ENCODE measurements at places on chromosomes 11 and 22.

DNA sequence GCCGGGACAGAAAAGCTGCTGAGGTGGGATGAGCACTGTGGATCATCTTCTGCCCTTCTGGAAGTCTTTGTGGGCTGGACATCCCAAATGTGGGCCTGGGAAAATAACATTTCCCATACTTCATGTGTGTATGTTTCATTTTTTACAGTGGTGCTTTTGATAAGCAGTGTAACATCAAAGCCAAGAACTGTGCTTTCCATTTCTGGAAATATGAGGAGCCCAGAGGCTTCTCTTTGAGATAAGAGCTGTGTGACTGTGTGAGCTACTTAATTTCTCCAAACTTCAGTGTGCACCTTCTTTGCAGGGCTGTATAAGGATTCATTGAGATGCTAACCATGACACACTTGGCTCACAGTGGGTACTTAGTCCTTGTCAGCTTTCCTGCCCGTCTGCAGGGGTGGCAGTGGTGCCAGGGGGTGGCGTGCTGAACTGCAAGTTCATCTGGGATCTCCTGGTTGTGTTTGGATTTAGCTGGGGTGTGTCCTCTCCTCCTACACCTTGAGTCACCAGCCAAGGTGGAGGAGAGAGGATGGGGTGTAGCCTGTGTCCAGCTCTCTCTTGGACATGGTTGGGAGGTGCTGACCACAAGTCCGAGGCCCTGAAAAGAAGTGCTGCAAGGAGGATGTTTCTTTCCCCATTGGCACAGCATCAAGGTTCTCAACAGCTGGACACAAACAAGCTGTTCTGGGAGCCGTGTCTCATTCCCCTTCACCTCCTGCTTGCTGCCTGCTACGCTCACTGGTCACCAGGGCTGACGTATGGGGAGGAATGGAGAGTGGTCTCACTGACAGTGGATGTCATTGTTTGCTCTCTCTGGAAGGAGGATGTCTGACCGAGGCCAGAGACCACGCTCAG, 139.4 kb downstream of the TEAD1 start:
- DNase-seq: no peak

GRCh38 chr11:94794287-94795168, 26.4 kb downstream of the AMOTL1 start:
- no peak for DNase-seq

DNA sequence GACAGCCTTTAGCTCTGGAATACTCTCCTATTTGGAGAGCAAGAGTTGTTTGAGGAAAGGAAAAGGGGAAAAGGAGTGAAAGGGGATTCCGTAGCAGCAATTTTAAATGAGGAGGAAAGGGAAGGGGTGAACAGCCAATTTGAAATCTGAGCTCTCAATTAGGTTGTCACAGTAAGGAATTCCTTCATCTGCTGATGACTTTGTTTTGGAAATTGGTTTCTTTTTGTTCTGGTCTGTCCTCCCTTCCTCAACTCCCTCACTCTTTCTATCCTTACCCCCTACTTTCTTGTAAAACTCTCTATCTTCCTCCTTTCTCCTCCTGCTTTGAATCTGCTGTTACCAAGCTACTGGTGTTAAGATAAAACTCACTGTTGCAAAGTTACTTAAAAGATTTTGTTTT, 1155.6 kb downstream of the DLG2 start:
- DNase-seq: no peak

DNA sequence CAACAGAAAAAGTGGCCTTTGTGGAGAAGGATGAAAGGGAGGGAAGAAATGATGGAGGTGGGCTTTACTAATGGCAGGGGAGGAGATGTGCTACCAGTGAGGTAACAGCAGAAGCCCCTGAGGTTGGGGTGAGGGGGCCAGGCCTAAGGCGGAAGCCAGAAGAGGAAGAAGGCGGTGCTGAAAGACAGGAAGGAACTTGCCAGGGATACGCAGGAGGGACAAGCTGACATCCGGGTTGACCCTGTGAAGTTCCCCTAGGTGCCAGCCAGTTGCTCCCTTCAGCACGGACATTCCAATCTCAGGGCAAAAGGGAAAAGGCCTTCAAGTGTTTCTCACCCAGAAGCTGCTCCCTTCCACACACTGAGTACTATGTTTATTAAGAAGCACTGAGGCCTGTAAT, 2.3 kb upstream of the TIRAP start:
- no peak for DNase-seq

DNA sequence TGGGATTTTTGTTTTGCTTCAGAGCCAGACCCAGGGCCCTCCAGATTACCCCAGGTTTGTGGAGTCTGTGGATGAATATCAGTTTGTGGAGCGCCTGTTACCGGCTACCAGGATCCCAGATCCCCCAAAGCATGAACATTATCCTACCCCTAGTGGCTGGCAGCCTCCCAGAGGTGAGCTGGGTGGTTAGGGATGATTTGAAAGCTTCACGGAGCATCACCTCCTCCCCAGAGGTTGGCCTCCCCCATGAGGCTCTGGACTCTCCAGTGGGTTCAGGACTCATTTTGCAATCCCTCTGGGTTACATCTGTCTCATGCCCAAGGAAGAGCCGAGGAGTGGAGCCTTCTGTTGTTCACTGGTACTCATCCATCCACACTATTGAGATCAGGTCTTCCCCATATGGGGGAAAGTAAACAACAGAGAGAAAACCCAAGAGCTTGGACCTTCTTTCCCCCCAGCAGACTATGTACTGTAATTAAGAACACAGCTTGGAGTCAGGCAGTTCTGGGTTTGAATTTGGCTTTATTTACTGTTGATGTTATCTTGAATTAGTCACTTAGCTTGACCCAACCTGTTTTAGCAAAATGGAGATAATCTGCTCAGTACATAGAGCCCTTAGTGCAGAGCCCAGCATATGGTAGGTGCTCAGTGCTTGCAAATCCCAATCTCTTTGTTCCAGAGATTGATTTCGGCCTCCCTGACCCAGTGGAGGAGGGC, 2.5 kb downstream of the MRPL49 start:
- DNase-seq: no peak

GRCh38 chr11:17811352-17811751, 76.8 kb downstream of the KCNC1 start:
- no peak for DNase-seq

- DNase-seq: no peak
Measured at GRCh38 chr11:10674911-10675440, 18.6 kb downstream of the IRAG1 start.

DNA sequence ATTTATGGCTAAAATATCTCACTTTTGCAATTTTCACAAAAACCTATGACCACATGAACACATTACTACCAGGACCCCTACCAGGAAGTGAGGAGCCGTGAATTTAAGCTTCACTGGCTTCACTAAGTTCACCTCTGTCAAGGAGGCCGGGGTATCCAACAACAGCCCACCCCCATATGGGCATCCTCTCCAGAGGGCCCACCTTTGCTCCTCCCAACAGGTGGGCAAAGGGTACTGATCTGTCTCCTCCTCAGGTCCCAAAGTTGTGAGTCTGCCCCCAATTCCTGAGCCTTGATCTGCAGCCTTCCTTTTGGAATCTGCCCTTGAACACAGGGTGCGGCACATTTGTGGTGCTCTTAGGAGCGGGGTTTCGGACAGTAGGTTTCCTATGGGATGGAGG, 66.9 kb downstream of the OTOG start:
- no peak for DNase-seq

DNA sequence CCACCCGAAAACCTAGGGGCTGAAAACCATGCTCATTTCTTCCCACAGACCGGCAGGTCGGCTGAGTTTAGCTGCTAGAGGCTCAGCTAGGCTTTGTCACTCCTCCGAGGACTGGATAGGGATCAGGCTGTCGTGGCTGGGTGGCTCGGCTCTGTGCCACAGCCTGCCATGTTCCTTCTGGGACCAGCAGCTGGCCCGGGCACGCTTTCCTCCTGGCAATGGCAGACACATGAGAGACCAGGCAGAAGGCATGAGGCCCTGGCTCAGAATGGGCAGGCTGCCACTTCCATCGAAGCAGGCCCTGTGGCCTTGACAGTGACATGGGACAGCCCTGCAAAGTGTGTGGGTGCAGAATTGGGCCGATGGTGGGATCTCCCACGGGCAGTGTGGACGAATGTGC, 20.9 kb downstream of the PARVG start:
- DNase-seq: no peak

DNA sequence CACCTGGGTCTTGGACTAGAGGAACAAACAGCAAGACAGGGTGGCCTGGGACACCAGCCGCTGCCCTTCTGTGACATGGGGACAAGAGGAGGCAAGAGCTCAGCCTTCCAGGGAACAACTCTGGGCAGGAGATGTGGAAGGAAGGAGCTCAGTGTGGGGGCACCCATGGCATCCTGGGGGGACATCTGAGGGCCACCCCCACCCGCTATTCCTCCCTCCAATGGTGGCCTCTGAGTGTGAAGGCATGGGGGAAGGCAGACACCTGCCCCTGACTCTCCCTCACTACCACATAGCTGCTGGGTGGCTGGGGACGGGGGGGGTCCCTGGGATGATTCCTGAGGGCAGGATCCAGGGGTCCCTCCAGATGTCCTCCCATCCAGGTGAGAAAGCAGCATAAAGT, 4.5 kb downstream of the APOBEC3B start:
- no peak for DNase-seq

GRCh38 chr22:49948958-49949913, 11.3 kb upstream of the PIM3 start:
- no peak for DNase-seq

DNA sequence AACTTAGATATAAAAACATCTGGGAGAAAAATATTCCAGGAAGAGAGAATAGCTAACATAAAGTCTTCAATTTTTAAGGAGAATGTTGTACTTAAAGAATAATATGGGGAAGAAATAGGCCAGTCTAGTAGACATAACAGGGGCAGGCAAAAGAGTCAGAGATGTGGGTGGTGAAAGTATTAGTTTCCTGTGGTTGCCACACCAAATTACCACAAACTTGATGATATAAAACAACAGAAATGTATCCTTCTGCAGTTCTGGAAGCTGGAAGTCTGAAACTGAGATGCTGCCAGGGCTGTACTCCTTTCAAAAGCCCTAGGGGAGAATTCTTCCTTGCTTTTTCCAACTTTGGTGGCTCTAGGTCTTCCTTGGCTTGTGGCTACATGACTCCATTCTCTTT, 1309.7 kb downstream of the LRRC4C start:
- no peak for DNase-seq

Measured in activated T-cell treated with anti-CD3 and anti-CD28 coated beads for 1 hour (primary cell).